Stimulated activated CD4-positive, alpha-beta T cell treated with anti-CD3 and anti-CD28 coated beads, Interleukin-4, amount 100 ng/mL, for 24 hours (primary cell): ENCODE measurements at places on chromosomes 1 and 21.

- no peak for DNase-seq
These were observed 63.5 kb downstream of the DISC1 start for GRCh38 chr1:231690059-231690458.

GRCh38 chr1:220808345-220809186 is 21.9 kb downstream of the MTARC1 start:
- no peak for DNase-seq

DNA sequence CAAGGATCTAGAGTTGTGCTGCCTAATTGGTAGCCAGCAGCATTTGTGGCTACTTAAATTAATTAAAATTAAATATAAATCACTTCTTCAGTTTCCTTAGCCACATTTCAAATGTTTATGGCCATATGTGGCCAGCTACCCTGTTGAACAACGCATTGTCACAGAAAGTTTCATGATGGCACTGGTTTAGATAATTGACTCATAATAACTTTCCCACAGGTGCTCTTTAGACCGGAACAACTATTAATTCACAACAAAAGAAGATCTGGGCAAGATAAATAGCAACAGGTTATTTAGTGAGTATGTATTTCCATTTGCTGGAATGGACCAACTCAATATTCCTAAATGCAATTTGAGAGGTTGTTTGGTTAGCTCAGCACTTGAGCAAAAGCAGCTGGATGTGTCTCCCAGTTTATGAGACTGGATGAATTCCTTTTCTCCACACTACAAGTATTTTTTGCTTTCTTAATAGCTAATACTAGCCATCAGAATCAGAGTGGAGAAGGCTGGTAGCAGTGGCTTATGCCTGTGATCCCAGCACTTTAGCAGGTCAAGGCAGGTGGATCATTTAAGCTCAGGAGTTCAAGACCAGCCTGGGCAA is 3.7 kb upstream of the AMIGO1 start:
- no peak for DNase-seq

DNA sequence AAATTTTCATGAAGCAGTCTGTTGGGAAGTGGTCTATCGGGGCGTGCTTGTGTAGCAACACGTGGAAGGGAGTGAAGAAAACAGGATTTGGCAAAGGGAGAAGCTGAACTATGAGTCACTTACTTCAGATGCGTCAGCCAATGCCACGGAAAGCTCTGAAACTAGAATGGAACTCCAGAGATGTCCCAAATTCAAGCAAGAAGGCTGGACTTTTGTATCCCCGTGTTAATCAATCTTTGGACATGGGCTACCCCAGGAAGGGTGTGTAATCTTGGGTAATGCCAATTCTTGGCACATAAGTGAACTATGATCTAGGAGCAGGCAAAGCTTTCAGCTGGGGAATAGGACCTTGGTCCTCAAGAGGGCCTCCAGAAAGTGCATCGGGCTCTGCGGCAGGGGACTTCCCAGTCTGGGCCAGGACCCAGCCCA is 102.6 kb downstream of the ADSS2 start:
- DNase-seq, result no peak

DNA sequence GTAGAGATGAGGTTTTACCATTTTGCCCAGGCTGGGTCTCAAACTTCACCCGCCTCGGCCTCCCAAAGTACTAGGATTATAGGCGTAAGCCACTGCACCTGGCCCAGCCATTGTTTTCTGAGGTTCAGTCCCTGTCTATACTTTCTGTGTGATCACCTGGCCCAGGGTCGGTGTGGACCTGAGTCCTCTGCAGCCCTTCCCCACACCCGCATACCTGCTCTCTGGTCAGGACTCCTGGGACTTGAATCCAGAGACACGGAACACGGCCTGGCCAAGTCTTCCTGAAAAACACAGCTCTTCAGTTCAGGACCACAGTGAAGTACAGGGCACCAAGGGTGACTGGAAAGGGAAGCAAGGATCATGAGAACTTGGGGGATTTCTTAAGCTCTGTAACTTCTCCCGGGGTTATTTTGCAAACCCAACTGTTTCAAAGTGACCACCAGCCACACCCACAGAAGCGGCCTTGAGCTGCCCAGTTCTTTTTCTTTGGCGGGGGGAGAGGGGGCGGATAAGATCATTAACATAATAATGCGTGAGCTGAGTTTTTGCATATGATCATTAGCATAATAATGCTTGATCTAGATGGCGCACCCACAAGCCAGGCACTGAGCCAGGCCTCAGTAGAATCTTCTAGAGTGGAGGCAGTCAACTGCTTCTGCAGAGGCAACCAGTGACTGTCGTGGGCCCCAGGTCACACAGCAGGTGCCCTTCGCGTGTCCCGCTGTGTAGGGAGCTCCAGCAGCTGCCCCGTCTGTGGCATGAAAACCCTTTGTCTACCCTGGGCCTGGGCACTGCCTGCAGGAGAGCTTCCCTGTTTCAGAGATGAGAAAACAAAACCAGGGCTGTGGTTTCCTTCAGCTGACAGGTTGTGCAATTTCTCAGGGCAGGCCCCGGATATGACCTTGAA is 1.7 kb upstream of the NADK start:
- peak; percentile 56 for DNase-seq

GRCh38 chr21:38460171-38460742 is 38.0 kb downstream of the ERG start:
- no peak for DNase-seq

DNA sequence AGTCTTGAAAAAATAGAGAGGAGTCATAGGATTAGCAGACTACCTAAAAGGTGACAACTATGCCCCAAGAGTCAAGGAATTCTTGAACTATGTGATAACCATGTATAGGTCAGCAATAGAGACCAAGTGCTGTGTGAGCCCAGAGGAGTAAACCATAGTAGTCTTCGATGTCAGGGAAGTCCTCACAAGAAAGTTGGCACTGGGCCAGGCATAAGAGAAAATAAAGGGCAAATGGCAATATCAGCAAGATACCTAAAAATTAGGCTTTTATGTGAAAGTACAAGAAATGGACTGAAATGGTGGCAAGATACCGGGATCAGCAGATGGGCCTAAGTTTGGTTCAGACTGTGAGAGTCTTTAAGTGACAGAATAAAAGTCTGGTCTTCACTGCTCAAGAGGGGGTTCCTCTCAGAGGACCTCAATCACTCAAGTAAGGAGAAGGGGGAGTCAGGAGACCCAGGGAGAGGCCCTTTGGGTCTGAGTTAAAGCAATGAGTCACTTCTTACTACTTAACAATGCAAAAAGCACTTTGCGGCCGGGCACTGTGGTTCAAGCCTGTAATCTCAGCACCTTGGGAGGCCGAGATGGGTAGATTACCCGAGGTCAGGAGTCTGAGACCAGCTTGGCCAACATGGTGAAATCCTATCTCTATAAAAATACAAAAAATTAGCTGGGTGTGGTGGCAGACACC is 95.0 kb downstream of the TEX35 start:
- DNase-seq, result no peak

DNA sequence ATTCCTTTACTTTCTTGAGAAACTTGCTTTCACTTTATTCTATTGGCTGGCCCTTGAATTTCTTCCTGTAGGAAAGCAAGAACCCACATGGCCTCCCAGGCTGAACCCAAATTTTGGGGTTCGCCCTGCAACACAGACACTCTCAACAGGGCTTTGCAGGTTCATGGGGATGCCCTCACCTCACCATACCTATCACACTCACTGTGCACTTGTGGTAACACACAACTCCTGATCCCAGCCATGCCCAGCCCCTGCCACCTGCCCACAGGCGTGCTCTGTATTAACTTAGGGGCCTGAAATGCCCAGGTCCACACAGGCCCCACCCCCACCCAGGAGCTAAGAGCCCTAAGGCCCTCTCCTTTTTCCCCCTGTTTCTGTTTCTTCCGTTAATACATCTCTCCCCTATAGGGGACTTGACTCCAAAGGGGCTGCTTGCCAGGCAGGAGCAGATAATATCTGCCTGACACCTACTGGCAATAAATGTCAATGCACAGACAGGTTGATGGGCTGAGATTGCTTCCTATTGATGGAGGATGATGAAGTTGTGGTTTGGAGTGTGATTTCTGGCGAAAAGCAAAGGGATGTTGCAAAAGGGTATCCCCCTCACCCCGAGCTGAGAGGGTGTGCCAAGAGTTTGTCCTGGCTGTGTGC is 171.5 kb downstream of the AJAP1 start:
- no peak for DNase-seq

DNA sequence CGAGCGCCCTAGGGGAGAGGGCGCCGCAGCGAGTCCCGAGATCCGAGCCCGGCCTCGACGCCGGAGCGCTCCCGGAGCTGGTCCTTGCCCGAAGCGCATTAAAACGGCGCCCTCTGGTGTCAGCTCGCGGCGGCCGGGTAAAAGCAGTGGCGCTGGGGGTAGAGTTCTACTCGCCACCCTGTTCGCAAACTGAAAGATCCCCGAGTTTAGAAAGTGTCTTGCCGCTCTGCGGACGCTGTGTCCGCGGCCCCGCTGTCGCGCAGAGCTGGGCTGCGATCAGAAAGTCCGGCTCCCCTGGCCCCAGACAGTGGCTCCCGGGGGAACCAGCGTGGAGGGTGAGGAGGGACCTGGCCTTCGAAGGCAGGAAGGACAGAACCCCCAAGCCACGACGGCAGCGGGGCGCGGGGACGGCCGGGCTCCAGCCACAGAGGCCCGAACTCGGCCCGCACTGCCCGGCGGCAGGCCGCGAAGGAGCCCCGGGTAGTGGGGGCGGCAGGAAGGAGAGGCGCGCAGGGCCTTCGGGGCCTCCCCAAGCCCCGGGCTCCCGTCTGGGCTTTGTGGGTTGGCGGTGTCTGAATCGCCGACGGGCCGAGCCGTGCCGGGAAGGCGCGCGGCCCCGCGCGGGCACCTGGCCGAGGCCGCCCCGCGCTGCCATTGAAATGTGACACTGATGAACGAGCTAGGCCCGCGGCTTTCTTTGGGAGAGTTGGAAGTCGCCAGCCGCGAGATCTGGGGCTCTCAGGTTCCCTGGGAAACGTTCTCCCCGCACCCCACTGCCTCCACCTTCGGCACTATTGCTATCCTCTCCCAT is 39.1 kb upstream of the NFIA start:
- DNase-seq, result peak; percentile 85

- DNase-seq, result no peak
These were observed 75.2 kb downstream of the OLFML2B start for GRCh38 chr1:161948435-161948834.
